ENCODE measurements at places on chromosomes 1 and 21. TPM values are rescaled to one million over a fixed set of nuclear protein-coding genes. Genes with fewer than 3 reads are reported as not detected.

DNA sequence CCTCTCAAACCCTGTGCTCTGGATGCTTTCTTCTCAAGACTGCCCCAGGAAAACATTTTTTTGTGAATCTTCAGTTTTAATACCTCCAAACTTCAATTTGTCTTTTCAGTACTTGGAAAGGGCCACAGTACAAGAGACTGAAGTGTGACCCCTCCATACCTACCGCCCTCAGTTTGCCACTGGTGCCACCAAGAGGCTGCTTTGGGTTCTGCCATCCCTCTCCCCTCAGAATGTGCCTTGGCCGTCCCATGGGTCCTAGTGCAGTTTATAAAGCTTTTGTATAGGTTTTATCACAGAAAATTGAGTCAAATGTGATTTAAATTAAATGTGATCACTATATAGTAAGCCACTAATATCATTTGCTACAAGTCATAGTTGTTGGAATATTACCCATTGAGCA, 60.8 kb upstream of the PGD start:
- peak; percentile 34 for DNase-seq

GRCh38 chr1:88488237-88488636, 195.8 kb upstream of the PKN2 start:
- peak; percentile 6 for DNase-seq

GRCh38 chr1:194223596-194223995, 1037.2 kb upstream of the B3GALT2 start:
- DNase-seq = no peak

OR10Z1 gene
- not detected for polyA plus RNA-seq

Data from IMR-90 (cell line).